ENCODE measurements at places on chromosomes 5 and 9.

GRCh38 chr5:79091064-79091463 lies 20.5 kb upstream of the BHMT start:
- no peak for DNase-seq

DNA sequence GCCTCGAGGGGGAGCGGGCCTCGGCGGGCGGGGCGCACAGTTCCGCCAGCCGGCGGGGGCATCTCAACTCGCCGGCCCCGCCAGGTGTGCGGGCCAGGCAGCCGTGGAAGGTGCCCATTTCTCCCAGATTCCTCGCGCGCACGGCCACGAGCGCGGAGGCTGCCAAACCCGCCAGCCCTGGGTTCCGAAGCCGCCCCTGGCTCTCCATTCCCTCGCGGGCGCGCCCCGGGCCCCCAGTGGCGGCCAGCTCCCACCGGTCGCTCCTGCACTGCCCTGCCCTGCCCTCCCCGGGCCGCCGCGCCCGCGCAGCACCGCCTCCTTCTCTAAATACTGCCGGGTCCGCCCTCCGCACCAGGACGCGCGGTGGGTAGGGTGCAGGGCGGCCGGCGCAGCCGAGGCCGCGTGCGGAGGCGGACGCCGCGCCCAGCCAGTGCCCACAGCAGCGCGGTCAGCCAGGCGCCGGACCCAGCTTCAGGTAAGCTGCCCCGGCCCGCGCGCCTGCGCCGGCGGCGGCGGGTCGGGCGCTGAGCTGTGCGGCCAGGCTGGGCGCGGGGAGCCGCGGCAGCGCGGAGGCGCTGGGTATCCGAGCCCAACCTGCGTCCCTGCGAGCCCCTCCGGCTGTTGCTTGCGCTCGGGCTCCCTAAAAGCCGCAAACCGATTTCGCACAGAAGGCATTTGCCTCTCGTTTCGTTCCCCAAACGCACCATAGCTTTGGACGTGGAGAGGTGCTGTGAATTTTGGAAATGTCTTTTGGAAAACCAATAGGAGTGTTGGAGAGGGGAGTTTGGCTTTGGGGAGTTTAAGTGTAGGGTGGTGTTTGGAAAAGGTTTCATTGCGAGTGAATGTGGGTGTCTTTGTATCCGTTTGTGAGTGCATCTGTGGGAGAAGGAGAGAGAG lies at the start of gene TMEM171:
Gene TMEM171, plus strand, starts transcription at position 354 of the 897 bp plus-strand sequence. CDS start 2,799 bp downstream, outside the sequence.
- DNase-seq: no peak

- no peak for DNase-seq
These were observed 166.8 kb downstream of the MELK start for GRCh38 chr9:36739373-36740116.

GRCh38 chr9:88007291-88007650 lies 32.9 kb upstream of the CDK20 start:
- peak; percentile 78 for DNase-seq

All from stimulated activated naive CD8-positive, alpha-beta T cell treated with anti-CD3 and anti-CD28 coated beads, Interleukin-15, amount 100 ng/mL, for 72 hours (primary cell).